Right hindlimb (tissue), 1 donor: ENCODE measurements at places on chromosomes 2 and 18.

- no peak for DNase-seq
Measured at GRCh38 chr2:62306751-62307468, 111.0 kb downstream of the B3GNT2 start.

DNA sequence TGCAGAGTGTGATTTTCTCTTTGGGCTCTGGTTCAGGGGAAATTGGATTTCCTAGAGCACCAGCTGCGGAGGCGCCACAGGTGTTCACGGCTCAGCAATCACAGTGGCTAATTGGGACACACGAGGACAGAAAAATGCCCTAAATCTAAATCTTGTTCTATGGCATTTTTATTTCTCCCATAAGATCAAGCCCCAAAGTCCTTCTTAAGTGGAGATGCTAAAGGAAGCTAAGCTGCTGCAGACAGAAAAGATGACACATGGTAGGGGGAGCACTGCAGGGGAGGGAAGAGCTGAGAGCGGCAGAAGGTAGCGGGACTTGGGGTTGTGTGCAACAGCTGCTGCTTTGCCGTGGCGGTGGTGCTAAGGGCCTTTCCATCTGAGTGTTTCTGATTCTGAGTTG, 280.6 kb downstream of the MYT1L start:
- DNase-seq = peak; percentile 25

- no peak for DNase-seq
Measured at GRCh38 chr2:228819701-228820100, 451.4 kb downstream of the PID1 start.

GRCh38 chr2:45851111-45851510, 199.6 kb downstream of the PRKCE start:
- no peak for DNase-seq

- DNase-seq = no peak
Measured at GRCh38 chr2:101188683-101189405, 37.7 kb upstream of the TBC1D8 start.
